ENCODE measurements at places on chromosomes 5 and 9. TPM values are rescaled to one million over a fixed set of nuclear protein-coding genes. Genes with fewer than 3 reads are reported as not detected.

Gene COL23A1
- not detected for total RNA-seq

Gene CRHBP
- under 0.01 TPM for total RNA-seq

Gene TMEM171
- 8.0 TPM for total RNA-seq

Gene GPX8
- total RNA-seq: 158 TPM

Gene TBC1D2
- 114 TPM for total RNA-seq

Gene DPM2
- 11.5 TPM for total RNA-seq

Gene SCGB3A1
- total RNA-seq: not detected

Gene RBM18
- total RNA-seq: 10.0 TPM

Gene TSSK1B
- total RNA-seq: 0.72 TPM

Gene SPATA6L
- 0.72 TPM for total RNA-seq

Gene DND1
- not detected for total RNA-seq

Gene MED7
- 11.6 TPM for total RNA-seq

DNA sequence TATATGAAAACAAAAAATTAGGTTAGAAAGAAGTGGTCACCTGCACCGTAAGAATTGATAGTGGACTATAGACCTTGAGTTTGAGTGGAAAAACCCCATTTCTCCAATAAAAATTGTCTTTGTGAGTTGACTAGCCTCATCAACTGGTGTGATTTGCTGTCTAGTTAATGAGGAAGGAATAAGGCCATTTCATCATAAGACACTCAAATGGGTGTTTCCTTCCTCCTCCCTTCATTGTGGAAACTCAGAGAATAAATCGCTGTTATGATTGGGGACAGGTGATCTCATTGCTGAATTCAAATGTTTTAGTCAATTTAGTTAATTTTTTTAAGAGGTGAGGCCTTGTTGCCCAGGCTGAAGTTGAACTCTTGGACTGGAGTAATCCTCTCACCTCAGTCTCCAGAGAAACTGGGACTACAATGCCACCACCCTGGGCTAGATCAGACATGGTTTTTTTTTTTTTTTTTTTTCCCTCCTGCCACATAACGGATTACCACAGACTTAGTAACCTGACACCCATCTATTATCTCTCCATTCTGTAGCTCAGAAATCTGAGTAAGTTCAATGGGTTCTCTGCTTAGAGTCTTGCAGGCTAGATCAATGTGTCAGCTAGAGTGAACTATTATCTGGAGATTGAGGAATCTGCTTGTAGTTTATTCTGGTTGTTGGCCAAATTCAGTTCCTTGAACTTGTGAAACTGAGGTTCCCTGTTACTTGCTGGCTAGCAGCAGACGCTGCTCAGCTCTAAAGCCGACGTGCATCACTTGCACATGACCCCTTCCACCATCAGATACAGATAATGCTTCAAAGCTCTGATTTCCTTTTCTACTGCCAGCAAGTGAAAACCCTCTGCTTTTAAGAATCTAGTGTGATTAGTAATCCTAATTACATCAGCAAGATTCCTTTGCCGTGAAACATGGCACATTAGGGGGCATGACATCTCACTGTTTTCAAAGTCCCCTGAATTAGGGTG is 663.8 kb upstream of the CDH9 start:
- no peaks in the 10 kb centered on the region for H3K36me3 ChIP-seq
- no peaks in the 10 kb centered on the region for H3K27me3 ChIP-seq
- no peak overlapping the region for H3K4me3 ChIP-seq

DNA sequence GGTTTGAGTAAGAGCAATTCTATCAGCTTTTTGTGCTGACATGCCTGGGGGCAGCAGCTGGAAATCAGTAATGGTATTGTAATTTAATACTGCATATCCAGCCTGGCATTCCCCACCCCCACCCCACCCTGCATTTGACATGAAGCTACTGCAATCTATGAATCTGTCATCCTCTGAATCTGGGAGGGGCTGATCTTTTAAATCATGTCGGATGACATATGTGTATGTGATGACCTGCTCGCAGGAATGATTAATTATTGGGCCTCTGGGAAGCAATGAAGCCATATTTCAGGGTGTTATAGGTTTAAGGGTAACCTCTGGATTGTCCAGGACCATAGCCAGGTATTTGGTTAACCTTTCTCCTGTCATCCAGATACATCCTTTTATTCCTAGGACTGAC is 64.6 kb upstream of the RASGRF2 start:
- no peaks in the 10 kb centered on the region for H3K4me1 ChIP-seq
- H3K4me3 ChIP-seq: no peak overlapping the region
- H3K36me3 ChIP-seq: no peaks in the 10 kb centered on the region
- no peaks in the 10 kb centered on the region for H3K27me3 ChIP-seq

DNA sequence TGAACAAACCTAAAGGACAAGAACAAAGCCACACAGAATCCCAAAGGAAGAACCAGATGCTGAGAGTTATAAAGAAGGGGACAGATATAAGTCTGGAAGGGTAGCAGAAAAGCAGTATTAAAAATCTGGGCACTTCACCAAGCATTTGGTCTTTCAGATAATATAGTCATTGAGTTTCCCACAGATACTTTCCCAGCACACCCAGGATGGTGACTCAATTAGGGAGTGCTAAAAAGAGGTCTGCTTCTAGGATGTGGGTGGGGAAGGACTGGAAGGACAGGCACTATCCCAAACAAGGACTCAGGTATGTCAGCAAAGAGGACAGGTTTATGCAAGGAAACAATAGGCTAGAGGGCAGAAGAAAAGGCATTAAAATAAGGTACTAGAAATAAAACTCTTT is 59.3 kb downstream of the DIAPH1 start:
- peaks cover 26% of the 10 kb centered on the region for H3K4me1 ChIP-seq
- no peak overlapping the region for H3K4me3 ChIP-seq
- no peak for DNase-seq
- no peaks in the 10 kb centered on the region for H3K27me3 ChIP-seq

GRCh38 chr5:168299372-168299771 is 7.9 kb downstream of the WWC1 start:
- no peaks in the 10 kb centered on the region for H3K27me3 ChIP-seq
- peaks cover 31% of the 10 kb centered on the region for H3K4me1 ChIP-seq
- DNase-seq: no peak
- H3K27ac ChIP-seq: no peak overlapping the region

DNA sequence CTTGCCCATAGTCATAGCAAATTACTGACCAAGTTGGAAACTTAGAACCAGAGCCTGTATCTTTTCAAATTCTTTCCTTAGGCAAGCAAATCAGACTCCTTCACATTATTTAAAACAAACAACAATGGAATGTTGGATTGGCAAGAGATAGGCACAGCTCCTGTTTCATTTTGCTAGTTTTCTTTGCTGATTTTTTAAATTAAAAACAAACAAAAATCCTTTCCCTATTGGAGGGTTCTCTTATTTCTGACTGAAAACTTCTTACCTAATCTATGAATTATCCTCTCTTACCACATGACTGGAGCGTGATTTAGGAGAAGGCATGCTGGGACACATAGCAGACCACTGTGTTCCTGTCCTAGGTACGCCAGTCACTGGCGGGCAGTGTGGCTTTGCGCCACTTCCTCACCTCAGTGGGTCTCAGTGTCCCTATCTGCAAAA is 63.0 kb downstream of the TTC39B start:
- no peaks in the 10 kb centered on the region for H3K27me3 ChIP-seq
- DNase-seq: no peak
- peaks cover 70% of the 10 kb centered on the region for H3K4me1 ChIP-seq
- no peak overlapping the region for H3K4me3 ChIP-seq
- H3K27ac ChIP-seq: peak overlapping the region; percentile 70

DNA sequence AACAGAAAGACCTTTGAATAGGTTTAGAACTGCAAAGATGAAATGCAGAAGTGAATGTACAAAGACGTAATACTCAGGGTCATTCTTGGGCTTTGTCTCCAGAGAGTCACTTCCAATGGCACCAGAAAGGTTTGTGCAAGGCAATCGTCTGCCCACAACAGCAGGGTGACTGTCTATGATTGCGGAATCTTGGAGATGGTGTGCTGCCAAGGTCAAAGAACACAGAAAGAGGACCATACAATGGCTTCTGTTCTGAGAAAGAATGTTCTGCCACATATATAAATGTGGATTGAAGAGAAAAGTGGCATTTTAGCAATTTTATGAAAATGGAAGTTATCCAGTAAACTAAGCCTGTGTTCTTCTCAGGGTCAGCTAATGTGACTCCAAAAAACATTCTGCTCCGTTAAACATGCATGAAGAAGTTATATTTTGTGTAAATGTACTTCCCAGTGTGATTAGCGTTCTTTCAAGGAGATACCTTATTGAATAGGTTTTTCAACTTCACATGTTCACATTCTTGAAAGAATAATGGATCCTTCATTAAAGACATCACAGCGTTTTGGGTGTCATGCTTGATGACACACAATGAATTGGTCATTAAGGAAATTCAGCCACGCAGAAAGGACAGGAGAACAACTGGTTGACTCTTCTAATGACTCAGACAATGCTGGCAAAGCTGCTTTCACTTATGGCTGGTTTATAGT is 73.4 kb upstream of the CDH6 start:
- H3K27me3 ChIP-seq: no peaks in the 10 kb centered on the region
- no peak overlapping the region for H3K4me3 ChIP-seq
- no peak for DNase-seq

- no peaks in the 10 kb centered on the region for H3K4me1 ChIP-seq
- no peaks in the 10 kb centered on the region for H3K36me3 ChIP-seq
- no peak overlapping the region for H3K27ac ChIP-seq
- DNase-seq: no peak
Observed at GRCh38 chr5:107526-107925, 15.6 kb downstream of the PLEKHG4B start.

DNA sequence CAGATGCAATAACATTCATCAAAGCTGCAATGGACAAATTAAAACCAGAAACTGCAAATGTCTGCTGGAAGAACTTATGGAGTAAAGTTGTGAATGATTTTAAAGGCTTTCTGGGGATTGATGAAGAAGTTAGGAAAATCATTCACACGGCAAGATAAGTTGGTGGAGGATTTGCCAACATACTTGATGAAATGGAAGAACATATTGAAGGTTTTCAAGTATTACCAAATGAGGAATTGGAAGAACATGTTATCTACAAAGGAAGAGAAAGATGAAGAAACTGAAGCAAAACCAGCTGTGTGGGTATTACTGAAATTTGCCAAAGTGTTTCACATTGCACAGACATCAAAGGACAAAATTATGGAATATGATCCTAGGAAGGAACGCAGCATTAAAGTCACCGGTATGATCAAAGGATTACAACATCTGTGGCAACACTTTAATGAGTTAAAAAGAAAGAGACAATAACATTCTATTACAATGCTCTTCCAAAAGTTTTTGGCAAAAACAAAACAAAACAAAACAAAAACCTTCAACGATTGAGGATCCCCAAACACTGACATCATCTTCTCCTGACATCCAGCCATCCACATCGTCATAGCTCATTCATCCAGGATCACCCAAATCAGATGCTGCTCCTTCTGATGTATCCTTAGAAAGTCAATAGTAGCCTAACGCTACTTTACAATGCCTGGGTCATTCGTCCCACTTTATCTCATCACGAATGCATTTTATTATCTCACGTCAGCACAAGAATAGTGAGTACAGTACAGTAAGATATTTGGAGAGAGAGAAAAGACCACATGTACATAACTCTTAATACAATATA is 61.3 kb upstream of the SMC5 start:
- no peaks in the 10 kb centered on the region for H3K27me3 ChIP-seq
- no peaks in the 10 kb centered on the region for H3K36me3 ChIP-seq
- no peak for DNase-seq
- no peaks in the 10 kb centered on the region for H3K4me1 ChIP-seq
- H3K4me3 ChIP-seq: no peak overlapping the region

DNA sequence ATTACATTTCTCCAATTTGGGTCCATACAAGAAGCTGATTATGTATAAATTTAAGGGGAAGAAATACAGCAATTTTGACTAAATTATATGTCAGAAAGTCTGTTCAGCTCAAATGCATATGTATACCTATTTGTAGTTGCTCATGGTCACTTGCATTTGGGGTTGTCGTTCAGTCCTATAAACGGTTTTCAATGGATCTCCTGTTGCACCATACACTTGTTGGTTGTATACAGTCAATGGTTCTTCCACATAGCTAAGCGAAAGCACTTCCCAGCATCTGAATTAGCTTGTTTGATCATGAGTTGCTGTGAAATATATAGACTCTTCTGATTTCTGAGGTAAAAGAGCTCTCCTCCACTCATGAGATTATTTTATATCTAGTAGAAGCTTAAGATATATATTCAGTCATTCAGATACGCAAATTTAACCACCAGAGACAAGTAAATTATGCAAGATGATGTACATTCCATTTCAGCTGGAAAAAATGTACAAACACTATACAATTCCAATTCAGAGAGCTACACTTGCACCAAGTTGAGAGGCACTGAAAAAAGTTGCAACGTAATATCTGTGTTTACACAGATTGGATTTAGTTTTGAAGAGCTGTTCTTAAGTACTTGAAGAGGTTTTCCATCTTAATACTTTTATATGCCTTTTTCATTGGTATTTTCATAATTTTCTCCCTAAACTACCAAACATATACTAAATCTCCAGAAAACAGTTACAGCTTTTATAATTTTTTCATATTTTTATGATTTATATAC is 64.4 kb upstream of the POU5F2 start:
- no peak overlapping the region for H3K27ac ChIP-seq
- no peak for DNase-seq
- H3K27me3 ChIP-seq: no peaks in the 10 kb centered on the region
- H3K36me3 ChIP-seq: no peaks in the 10 kb centered on the region

DNA sequence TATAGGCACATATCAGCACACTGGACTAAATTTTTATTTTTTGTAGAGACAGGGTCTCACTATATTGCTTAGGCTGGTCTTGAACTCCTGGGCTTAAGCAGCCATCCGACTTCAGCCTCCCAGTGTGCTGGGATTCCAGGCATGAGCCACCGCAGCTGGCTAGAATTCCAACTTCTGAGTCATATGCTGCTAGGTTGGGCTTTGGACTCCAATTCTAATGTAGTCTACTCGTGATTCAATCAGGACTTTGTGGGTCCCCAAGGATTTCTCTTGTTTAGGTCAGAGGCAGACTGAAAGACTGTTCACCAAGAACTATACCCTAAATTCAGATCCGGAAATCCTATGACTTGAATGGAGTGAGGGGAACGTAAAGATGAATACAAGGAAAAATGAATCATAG is 68.2 kb upstream of the CHD1 start:
- DNase-seq: peak; percentile 87
- H3K27ac ChIP-seq: peak overlapping the region; percentile 53
- no peak overlapping the region for H3K4me3 ChIP-seq
- no peaks in the 10 kb centered on the region for H3K36me3 ChIP-seq

DNA sequence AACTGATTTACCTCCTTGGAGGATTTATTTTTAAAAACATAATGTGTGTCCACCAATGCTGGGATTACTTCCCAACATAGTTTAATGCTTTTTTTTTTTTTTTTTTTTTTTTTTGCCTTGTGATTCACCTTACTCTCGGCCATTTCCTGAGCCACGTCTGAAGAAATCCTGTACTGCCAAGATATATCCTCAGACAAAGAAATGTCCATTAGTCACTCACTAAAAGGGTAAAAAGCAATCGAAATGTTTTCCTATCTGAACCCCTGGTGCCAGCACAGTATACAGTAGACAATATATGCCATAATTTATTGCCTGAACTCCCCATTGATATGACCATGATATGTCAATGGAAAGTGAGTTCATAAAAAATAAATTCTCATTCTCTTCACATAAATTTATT is 344.1 kb downstream of the BNC2 start:
- peaks cover 37% of the 10 kb centered on the region for H3K4me1 ChIP-seq
- H3K36me3 ChIP-seq: no peaks in the 10 kb centered on the region
